Fibroblast of skin of left quadriceps (primary cell): ENCODE measurements at places on chromosomes 2 and 18.

DNA sequence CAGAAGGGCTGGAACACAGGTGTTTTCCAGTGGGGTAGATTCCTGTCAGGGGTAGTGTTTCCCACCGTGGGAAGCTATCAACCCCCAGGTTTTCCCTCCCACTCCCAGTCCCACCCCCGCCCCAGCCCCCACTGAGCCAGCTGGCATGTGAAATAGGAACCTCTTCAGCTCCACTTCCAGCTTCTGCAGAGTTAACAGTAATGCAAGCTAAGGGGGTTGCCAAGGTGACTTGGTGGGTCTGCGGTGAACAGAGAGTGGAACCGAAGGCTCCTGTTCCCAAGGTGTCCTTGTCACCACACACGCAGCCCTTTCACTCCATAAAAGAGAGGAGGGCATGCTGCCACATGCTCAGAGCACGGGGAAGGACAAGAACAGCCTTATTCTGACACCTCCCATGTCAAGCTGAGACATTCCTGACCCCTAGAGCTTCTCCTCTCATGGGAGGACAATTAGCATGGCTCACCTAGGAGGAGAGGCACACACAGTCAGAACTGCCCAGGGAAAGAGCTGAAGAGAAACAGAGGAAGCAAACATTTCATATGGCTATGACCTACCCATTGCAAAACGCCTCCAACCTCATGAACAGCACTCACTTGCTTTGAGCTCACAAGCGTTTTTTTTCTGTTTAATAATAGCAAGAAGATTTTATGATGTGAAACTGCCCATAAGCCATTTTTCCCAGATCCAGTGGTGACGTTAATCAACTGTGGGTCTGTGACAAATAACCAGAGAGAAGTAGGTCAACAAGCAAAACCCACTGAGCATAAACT is 39.8 kb upstream of the TBC1D8 start:
- DNase-seq, result no peak

DNA sequence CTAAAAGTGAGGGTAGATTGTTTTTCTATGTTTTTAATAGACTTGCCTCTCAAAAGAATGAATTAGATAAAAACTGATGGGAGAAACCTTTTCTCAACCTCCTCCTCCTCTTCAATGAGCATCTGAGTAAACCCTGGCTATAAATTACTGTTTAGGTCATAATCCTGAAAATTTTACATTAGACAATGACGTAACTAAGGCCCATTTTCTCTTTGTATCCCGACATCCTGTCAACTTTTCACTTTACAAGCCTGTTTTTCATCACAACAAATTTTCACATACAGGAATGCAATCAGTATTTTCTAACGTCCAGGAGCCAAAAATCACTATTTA is 1.3 kb downstream of the SPIRE1 start:
- DNase-seq, result no peak

GRCh38 chr2:36294316-36294721 is 61.3 kb upstream of the CRIM1 start:
- no peak for DNase-seq

- no peak for DNase-seq
Measured at GRCh38 chr18:5600378-5601071, 56.7 kb upstream of the EPB41L3 start.

- DNase-seq, result no peak
Measured at GRCh38 chr2:191479680-191480023, 198.3 kb upstream of the NABP1 start.

DNA sequence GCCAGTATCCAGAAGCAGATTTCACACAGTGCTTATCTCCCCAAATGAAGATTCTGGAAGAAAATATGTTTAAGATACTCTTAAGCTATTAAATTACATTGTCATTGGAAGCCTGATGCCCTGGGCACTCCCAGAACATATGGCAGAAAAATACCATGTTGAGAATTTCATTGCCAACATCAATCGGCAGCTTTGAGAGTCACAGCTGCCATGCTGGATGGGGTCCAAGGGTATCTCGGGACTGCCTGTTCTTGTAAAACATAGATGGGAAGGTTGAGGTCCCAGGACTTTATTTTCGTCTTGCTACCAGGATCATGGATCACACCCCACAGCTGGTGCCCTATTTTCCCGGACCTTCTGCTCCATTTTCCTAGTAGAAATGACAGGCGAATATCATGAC is 632.5 kb downstream of the SUCLG1 start:
- no peak for DNase-seq

DNA sequence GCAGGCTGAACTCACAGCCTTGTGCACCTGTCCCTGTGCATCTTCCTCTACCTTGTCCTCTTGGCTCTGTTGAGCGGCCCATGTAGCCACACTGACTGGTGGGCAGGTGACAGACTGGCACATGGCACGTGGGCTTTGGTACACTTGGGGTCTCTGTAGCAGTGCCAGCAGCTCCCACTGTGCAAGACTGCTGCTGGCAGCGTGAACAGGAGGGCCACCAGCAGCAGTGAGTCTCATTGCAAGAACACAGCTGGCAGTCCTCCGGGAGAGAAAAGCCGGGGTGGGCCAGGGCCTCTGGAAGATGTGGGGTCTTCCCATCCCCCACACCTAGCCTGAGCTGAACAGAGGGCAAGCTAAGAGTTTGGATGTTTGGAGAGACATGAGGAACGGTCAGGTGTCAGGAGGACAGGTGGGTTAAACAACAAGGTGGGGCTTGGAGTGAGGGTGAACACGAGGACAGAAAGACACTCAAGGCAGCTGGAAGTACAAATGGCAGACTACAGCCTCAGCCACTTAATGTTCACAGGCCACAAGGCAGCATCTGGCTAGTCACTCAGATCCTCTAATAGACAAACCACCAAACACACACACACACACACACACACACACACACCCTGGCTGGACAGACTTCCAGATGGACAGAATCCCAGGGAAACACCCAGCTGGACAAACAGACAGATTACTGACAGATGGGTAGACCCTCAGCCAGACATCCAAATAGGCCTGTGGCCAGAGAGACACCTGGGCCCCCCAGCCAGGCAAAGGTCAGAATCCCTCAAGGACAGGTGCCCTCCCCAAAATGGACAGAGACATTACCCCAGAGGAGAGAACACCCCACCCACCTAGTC is 2.3 kb upstream of the PTPN18 start:
- no peak for DNase-seq

GRCh38 chr2:188235364-188235763 is 56.3 kb upstream of the GULP1 start:
- no peak for DNase-seq

- peak; percentile 92 for DNase-seq
Measured at GRCh38 chr2:159290289-159290907, 3.9 kb upstream of the WDSUB1 start.

- peak; percentile 45 for DNase-seq
Measured at GRCh38 chr18:70046207-70046606, 98.5 kb upstream of the CD226 start.

- no peak for DNase-seq
Measured at GRCh38 chr2:30768708-30769480, 38.4 kb downstream of the CAPN13 start.
